Fibroblast of villous mesenchyme (primary cell): ENCODE measurements at places on chromosomes 5 and 9. TPM values are rescaled to one million over a fixed set of nuclear protein-coding genes. Genes with fewer than 3 reads are reported as not detected.

Gene HK3
- not detected in 2 replicates for total RNA-seq

Gene WNK2
- not detected in 2 replicates for total RNA-seq

Gene PCDHB14
- 0.32 and 0.43 TPM in 2 replicates for total RNA-seq

Gene GRK6
- 24.2 and 26.4 TPM in 2 replicates for total RNA-seq

Gene SLC4A9
- not detected in 2 replicates for total RNA-seq

Gene LPAR1
- total RNA-seq: 54.4 and 108 TPM in 2 replicates

Gene TAF11L10
- total RNA-seq: not detected in 2 replicates

Gene CDX1
- under 0.01 and 0.64 TPM in 2 replicates for total RNA-seq

Gene SMIM32
- total RNA-seq: not detected in 2 replicates

Gene ZNF618
- 12.5 and 15.1 TPM in 2 replicates for total RNA-seq

Gene EFNA5
- 3.2 and 6.5 TPM in 2 replicates for total RNA-seq

Gene GCNT1
- total RNA-seq: 2.6 and 9.9 TPM in 2 replicates

Gene ROR2
- 3.0 and 5.2 TPM in 2 replicates for total RNA-seq

- DNase-seq: no peak
Measured at GRCh38 chr5:14213813-14214585, 70.9 kb downstream of the TRIO start.

DNA sequence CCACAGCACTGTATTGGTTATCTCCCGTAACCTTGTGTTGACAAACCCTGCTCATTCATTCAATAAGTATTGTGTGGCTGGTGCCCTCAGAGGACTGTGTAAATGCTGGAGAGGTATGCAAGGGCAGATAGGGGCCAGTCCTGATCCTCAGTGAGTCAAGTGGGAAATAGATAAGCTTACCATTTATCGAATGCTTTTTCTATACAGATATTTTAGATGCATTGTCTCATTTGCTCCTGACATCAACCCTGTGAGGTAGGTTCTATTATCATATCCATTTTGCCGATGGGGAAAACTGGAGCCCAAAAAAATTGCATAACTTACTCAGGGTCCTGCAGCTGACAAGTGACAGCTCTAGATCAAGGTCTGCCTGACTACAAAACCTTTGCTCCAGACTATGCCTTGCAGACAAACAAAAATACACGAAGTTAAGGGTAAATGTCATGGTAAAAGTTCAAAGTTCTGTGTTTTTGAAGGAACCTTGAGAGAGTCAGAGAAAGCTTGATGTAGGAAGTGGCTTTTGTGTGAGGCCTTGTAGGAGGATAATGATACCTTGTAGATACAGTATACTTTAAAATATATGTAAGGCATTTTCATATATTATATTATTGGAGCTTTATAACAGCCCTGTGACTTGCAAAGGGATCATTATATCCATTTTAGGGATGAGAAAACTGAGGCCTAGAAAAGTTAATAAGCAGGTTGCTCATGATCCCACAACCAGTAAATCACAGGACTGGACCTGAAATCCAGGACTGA, 22.7 kb downstream of the CYFIP2 start:
- DNase-seq: no peak

- no peak for DNase-seq
Measured at GRCh38 chr5:92741906-92742305, 839.1 kb downstream of the NR2F1-AS1 start.

GRCh38 chr9:70642341-70642740, 227.9 kb upstream of the KLF9 start:
- DNase-seq: no peak

DNA sequence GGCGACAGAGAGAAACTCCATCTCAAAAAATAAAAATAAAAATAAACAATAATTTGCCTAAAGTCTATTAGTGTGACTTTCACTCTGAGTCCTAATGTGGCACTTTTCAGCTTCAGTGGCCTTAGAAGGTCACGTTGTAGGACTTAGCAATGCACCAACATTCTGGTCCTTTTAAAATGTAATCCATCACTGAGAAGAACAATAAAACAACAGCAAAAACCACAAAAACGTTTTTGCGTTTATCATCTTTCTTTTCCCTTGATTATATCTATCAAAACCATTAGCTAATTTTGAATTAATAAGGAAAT, 190.1 kb upstream of the ZNF608 start:
- no peak for DNase-seq

DNA sequence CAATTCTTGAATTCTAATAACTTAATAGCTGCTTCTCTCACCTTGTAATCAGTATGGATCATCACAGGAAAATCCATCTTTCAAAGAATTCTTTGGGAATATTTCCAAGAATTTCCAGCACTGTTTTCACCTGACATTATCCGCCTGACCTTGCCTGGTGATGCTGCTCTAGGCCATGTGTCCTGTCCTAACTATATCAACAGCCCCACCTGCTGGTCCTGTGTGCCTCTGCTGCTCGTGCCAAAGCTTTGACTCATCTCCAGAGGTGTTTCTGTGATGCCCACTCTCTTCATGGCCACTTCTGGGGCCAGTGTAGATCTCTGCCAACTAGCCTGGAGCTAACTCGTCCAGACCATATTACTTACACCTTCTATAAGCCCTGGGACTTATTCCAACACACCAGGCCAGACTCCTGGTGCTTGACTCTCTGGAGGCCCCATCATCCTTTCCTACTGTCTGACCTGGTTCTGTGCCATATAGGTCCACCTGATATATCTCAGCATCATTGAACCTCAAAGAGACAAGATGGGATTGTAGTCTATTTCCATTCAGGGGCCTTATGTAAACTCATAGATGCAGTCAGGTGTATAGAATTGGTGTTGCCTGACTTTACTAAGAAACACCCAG, 67.5 kb upstream of the CKMT2 start:
- DNase-seq: peak; percentile 70

GRCh38 chr5:163963881-163964280, 458.5 kb downstream of the MAT2B start:
- DNase-seq: peak; percentile 67

GRCh38 chr5:98775246-98776065, 2.0 kb downstream of the RGMB start:
- no peak for DNase-seq

DNA sequence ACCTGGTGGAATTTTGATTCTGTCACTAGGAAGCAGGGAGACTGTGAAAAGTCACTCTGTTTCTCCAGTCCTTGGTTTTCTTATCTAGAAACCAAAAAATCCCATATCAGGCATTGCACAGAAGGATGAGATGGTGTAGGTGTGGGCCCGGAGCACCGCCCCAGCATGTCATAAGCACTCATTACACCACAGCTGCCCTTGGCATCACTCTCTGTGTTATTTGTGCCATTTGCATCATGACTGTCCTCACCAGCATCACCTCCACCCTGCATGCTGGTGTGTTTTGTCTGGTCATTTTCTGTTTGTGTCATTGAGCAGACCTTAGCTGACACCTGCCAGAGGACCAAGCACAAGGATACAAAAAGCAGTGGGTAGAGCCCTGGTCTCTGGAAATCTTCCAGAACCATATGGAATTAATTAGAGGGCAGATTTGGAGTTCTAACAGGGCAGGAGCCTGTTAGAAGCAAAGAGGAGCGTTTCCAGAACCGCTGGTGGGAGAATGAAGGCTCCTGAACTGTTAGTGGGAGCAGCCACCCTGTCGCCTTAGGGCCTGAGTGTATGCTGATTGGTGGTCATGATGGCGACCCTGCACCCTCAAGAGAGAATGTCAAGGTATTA, 99.3 kb downstream of the AMBP start:
- no peak for DNase-seq

- no peak for DNase-seq
Measured at GRCh38 chr5:62931153-62931950, 352.7 kb downstream of the LRRC70 start.

DNA sequence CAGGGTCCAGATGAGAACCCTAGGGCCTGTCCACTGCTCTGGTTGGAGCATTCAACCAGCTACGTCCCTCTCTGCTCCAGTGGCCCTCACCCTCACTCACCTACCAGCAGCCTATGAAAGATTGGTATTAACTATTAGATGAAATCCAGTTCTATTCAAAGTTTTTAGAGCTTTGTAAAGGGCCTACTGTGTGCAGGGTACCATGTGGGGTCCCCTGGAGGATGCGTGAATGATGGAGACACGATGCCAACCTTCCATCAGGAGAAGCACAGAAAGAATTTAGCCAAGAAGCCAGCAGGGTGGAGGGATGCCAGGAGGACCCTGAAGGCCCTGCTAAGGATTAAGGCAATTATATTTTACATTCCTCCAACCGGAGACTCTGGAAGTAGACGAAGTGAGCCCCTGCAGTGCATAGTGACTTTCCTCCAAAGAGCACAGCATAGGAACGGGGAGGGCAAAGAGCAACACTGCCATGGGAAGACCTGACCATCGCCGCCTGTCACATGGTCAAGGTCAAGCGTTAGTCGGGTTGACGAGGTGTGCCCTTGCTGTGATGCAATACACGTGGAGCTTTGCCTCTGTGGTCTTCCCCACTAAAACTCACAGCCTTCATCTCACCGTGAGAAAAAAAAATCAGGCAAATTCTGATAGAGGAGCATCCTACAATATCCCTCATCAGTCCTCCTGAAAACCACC, 22.8 kb upstream of the ANKRD33B start:
- no peak for DNase-seq

DNA sequence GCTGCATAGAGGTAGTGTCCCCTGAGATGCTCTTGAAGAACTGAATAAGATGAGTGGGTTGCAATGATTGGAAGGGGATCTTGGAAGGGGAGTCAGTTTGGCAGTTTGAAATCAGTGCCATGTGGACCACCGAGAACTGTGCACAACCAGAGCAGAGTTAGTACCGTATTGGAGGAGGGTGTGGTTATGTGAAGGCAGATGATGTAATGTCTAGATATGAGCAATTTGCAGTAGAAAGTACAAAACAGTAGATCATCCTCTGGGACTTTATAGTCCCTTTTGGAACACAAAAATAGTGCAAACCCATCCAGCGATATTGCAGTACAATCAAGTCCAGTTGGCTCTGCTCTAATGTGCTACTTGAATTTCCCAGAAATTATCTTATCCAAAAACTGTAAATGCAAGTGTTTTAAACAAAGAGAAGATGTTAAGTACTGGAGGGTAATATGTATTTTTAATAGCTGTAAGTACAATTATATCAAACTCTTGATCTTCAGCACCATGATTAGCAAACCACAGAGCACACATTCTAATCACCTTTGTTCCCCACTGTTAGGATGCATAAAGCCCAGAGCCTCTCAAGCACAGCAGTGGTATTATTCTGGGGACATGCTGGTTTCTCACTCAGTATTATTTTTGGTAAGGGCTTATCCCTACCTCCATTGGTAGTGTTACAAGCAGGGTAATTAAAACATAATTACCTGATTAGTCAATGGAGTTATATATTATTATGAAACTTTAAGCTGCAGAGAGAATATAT, 41.5 kb downstream of the MEGF10 start:
- DNase-seq: no peak

DNA sequence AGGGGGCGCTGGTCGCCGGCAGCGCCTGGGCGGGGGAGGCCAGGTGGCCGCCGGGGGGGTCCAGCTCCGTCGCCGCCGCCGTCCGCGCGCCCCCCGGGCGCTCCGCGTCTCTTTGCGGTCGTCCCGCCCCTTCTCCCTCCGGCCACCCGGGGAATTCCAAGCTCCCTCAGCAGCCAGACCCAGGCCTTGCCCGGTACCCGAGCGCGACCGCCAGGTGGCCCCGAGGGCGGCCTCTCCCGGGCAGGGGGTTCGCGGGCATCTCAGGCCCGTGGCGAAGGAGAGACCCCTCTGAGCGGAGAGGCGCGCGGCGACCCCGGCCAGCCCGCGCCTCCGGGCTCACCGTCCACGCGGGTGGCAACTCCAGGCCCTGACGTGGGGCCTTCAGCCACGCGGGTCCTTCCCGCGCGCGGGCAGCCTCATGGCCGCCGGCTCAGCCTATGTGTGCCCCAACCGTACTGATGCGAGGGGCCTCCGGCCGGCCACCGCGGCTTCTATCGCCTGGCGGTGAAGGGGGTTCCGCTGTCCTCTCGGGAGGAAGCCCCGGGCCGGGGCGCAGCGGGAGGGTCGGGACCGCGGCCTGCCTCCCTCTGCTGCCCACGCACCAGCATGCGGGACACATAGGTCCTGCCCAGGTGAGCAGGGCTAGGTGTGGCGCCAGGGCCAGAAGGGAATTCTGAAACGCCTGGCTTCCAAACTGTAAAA, 529 bp upstream of the NRARP start:
- no peak for DNase-seq

DNA sequence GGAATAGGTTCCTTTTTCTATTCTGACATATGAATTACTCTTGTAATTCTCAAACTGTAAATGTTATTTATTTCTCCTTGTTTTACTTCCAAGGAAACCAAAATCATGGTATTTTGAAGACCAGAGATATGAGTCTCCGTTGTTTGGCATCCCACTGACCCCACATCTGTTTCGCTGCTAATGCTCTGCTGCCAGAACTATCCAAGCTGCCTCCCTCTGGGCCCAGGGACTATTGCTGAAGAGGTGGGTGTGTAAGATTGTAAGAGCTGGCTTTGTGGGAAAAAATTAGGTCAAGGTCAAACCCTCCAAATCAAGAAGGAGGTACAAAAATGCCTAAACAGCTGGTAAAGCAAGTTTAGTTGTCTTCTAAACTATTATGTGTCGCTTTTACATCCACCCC, 129.4 kb upstream of the MYO10 start:
- DNase-seq: no peak

GRCh38 chr9:15137089-15137488, 169.9 kb downstream of the TTC39B start:
- no peak for DNase-seq

DNA sequence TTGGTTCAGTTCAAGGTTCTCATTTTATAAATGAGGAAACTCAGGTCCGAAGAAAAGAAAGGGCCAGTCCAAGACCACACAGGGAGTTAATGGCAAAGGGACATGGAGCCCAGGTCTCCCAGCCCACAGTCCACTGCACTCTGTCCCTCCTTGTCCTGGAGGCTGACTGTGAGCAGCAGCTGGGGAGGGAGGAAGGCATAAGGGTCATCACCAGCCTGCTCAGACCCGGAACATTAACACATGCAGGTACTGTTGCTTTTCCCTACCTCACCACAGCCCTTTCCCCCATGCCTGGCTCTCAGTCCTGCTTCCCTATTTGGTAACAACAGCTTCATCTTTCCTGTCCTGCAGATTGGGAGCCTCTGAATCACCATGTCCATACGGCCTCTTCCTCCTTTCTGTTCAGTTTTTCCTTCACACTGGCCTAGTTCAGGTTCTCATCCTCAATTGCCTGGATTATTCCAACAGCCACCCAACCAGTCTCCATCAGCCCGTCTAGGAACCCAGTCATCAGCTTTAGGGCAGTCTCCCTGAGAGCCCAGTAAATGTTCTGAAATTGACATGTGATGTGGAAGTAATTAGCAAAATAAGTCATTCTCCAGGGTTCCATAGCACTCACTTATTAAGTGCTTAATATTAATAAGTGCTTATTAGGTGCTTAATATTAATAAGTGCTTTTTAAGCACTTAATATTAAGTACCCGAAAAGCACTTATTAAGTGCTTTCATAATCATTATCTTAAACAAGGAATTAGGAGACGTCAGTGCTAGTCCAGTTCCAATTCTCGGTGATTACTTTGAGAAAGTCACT, 4.3 kb downstream of the GPX3 start:
- DNase-seq: no peak

DNA sequence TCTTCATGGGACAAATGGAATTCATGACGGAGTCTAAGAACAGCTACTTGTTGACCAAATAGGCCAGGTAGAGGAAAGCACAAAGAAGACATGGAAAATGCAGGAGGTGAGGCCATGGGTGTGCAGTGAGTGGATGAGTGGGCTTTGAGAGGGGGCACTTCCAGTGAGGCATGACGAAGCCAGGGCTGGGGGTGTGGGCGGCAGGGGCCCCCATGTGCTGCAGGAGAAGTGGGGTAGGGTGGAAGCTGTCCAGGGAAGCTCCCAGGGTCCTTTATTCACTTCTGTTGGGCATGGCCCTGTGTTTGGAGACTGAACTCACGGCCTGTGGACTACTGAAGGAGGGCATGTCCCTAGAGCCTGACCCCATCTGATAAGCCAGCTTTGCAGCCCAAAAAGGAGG, 127.6 kb upstream of the SLC25A48 start:
- no peak for DNase-seq
